Stimulated activated CD8-positive, alpha-beta memory T cell treated with anti-CD3 and anti-CD28 coated beads, Interleukin-15, amount 100 ng/mL, for 24 hours (primary cell): ENCODE measurements at places on chromosomes 4 and X.

DNA sequence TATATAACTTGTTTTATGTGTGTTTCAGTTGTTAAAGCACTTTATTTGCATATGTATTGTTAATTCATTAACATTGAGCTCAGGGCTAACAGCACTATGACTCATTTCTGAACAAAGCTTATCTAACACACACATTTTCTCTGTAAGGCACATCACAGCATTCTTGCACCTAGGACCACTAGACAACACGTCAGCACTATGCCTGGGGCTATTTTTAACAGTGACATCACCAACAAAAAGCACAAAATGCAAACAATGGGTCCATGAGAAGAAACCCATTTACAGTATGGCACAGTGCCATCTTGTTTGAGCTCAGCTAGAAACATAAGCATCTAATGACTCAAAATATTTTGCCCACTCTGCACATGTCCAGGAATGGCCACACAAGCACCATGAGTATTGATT, 124.4 kb downstream of the RELL1 start:
- DNase-seq: no peak

DNA sequence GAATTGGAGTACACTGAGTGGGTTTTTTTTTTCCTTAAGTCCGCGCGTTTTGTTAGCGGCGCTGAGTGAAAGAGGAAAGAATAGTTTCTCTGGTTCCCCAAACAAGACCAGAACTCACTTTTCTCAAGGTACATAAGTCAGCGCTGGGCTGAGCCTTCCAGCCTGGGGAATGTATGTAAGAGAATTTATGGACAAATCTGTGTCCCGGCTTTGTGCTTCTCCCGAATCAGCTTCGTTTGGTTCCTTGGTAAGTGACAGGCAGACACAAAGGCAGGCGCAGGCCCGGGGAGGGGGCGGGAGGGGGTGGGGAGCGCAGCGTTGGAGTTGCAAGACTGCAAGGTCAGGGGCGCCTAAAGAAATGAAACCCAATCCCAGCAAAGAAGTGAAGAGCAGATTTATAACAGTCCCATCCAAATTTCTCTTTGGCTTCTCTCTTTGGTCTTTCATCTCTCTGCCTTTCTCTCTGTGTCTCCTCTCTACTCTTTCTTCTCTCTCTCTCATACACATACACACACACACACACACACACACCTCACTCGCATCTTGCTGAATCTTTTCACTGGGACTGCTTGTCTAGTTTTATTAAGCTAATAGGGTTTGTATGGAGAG, 981 bp downstream of the TET2 start:
- no peak for DNase-seq

- DNase-seq: no peak
Observed at GRCh38 chr4:79197275-79198009, 128.4 kb downstream of the NAA11 start.

DNA sequence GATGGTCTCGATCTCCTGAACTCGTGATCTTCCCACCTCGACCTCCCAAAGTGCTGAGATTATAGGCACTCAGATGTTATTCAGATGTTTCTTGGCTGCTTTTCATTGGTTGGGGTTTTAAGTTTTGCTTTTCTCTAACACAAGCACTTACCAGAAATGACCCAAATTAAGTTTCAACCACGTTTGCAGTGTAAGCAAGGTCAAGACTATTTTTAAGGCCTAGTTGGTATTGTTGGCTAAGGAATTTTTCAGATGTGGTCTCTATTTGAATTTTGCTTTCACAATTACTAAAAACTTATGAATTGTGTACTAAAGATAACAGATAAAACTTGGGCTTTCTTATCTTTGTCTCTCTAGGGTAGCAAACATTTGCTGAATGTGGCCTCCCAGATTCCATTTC, 1756.9 kb upstream of the TENM3 start:
- DNase-seq: no peak

DNA sequence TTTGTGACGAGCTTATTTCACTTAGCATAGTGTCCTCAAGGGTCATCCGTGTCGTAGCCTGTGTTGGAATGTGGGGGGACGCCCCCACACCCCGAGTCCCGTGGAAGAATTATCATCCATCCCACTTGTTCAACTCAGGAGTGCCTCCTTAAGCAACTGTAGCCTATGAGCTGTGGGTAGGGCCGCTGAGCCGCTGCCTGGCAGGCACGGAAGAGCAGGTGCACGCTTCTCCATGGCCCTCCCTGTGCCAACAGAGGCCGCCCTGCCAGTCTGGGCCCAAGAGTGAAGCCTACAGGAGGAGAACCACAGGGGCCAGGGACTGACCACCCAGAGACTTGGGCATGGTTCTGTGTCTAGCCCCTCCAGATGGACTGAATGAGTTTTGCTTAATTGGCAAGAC, 2.3 kb upstream of the RGS12 start:
- DNase-seq: no peak

DNA sequence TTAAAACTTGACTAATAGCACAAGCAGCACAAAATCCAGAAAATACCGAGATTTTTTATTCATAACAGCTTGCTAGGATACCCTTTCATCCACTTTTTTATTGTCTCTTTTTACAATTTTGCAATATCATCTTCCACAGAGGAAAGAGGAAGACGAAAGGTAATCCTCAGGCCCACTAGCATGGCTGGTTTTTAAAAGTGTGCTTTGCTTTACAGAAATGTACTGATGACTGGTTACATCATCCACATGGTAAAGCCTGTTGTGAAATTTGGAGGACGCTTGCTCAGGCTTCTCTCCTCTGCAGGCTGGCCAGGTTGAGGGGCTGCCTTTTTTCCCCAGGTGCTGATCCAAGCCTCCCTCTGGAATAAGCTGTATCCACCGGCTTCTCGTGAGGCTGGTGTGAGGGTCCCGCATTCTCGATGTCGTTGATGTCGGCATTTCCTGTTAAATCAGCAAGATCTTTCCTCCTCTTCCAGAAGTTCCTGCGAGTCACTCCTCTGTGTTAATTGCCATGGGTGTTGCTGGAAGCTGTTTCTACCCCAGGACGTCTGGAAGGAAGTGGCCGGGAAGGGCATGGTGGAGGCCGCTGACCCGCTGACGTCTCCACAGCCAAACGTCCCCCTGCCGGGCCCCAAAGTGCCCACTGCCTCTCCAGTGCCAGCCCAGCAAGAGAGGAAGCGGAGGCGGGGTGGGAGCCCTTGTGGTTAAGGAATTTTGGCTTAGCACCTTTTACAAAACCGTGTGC, 5.8 kb upstream of the DGKQ start:
- DNase-seq: no peak

- no peak for DNase-seq
Observed at GRCh38 chrX:30620980-30621618, 32.1 kb upstream of the GK start.

- DNase-seq: no peak
Observed at GRCh38 chr4:24091639-24092233, 201.9 kb upstream of the PPARGC1A start.

DNA sequence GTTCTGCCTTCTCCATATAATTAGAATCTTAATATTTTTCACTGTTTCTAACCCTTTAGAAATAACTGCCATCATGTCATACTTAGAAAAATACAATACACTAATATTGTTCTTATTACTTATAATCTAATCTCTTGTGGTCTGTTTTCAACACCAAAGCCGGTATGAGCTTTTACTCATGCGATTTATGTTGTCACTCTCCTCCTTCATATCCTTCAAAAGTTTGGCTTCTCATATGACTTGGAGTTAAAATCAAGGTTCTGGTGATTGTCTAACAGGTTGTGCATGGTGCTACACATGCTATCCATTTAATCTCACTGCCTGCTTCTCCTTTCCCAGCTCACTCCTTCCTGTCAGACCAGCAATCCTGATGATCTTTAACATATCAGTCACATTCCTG, 1392.9 kb downstream of the ARAP2 start:
- DNase-seq: no peak

DNA sequence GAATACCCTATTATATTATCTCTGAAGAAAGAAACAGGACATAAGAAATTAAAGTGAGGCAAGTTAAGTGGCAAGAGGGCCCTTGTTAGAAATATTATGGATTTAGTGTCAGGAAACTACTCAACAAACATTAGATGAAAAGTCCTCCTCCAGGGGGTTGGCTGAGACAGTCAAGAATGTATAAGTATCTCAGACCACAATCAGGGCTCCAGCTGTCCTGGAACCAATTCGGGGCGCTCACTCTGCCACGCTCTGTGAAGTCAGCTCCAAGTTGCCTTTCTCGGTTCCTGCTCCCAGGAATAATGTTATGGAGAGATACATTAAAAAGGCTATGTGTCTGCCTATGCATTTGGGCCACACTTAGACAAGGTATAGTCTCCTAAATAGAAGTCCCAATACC, 73.3 kb downstream of the RASGEF1B start:
- no peak for DNase-seq

DNA sequence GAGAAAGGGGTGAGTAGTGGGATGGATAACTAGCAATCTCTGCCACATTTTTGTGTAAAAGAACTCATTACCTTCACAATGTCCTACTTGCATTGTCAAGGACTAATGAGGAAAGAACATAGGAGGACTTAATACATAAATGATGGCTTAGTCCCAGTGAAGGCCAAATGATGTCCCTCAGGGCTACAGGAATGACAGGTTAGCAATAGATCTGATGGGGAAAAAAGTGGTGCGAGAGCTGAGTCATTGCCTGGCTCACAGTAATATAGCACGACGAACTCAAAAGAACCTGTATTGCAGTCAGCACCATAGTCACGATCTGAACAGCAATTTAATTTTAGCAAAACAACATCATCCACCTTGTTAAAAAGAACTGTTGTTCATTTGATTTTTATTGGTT, 70.9 kb upstream of the ARHGAP36 start:
- no peak for DNase-seq

DNA sequence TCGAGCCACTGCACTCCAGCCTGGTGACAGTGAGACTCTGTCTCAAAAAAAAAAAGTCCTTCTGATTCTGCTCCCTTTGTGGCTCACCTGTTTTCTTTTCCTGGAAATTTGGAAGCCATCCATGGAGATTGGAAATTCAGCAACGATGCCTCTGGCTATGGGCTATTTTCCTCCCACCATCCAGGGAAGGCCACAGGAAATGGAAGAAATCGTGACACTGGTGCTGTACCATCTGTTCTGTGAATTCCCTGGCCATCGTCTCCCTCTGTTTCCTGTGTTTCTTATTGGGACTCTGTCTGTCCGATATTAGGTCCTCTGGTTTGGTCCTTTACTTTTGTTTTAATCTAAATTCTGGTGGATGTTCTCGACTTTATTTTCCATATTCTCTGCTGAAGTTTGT, 29.4 kb upstream of the ADRA2C start:
- DNase-seq: no peak

DNA sequence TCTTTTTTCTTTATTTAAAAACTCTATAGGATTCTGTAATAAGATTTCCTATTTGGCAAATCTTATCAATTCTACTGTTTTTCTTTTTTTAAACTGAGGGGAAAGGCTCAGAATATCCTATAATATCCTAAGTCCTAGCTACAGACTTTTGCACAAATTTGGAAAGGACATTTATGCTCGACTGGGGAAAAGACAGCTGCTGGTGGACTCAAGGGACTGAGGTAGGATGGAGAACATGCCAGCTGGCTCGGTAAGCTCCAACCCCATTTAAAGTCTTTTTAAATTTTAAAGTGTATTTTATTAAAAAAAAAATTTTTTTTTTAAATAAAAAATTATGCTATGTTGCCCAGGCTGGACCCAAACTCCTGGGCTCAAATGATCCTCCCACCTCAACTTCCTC, 36.8 kb downstream of the BOD1L1 start:
- DNase-seq: no peak

GRCh38 chr4:77742054-77742453, 77.1 kb downstream of the CNOT6L start:
- no peak for DNase-seq

DNA sequence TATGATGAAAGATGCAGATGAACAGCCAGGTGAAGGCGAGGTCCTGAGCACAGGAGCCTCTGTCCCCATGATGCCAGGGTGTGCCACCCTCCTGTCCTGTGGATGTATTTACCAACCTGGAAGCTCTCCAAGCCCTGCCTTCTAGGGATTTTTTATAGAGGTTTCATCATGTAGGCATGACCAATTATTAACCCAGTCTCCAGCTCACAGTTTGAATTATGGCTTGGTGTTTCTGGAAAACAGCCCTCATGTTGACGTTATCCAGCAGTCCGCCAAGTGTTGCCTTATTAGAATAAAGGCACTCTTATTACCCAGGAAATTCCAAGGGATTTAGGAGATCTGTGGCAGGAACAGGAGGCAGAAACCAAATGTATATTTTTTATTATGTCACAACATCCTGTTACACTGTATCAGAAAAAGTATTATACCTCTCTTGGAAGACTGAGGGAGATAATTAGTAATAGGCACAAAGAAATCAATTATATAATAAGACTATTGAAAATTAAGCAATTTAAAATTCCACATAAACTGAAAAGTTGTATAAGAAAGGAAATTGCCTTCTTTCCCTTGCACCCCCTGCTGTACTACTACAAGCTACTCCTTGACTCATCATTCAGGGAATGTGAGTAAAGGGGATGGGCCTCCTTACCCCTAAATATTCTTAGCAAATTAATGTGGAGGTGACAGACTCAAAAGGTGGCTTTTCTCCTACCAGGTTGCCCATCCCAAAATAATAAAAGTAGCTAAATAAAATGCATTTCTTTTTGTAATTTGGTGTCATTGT, 129.6 kb downstream of the ZNF330 start:
- no peak for DNase-seq

GRCh38 chr4:177726111-177726510, 283.9 kb upstream of the AGA start:
- no peak for DNase-seq

DNA sequence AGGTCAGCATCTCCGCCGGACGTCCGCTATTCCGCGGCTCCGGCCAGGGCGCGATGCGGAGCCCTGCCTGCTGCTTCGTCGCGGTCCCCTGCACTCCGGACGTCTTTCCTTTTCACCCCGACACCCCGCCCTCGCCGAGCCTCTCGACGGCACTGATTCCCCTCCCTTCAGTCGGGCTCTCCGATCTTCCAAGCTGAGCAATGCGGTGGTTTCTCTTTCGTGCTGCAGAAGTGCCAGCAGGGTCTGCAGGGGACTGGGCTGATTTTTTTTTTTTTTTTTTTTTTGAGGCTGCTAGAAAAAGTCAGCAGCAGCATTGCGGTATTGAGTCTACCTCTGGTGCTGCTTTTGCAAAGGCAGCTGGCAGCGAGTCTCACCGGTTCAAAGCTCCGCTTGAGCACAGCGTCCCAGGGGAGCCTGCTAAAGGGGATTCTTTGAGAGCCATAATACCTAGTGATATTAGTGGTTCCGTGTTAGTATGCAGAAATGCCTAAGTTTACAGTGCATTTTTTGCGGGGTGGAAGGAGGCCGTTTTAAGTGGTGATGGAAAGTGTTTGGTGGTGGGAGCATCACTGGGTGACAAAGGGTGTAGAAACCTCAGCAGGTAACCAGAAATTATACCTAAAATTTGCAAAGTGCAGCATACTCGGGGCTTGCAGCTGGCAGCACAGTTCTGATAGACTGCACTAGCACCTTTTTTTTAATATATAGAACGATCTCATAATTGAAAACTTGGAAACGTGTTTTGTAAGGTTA, 969 bp downstream of the STIM2 start:
- DNase-seq: peak; percentile 33

- DNase-seq: no peak
Observed at GRCh38 chr4:1316537-1317168, 27.0 kb downstream of the MAEA start.

DNA sequence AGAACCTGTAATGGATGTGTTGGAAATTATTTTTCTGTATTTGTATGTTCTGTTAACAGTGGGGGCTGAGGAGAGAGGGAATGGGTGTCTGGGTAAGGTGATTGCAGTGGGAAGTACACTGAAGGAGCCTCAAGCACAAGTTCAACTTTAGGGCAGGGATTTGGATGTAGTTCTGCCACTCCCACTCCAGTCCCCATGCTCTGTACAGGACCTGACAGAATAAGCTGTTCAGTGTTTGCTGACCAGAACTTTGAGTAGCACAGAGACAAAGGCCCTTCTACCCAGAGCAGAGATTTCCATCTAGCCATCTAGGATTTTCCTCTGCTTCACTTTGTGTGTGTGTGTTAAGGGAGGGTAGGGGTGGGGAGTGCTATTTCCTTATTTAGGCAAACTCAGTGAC, 49.2 kb downstream of the VSIG4 start:
- no peak for DNase-seq
